ENCODE measurements at places on chromosomes 2 and 18.

DNA sequence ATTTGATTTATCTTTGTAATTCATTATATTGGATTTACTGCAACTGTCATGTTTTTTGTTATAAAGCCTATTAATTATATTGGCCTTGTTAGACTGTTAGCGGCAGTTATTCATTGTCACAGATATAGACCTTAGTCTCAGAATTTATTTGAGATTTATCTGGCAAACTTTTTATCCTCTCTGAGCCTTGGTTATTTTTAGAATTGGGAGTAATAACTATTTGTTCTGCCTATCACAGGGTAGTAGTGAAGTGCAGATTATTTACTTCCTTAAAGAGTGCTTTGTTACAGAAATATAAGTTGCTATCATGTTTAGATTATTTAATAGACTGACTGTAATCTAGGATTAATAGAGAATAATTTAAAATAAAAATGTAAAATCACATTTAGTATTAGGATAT, 41.9 kb downstream of the AGPS start:
- no peak for DNase-seq

- DNase-seq = no peak
Measured at GRCh38 chr18:59467497-59467896, 108.4 kb upstream of the LMAN1 start.

GRCh38 chr2:233384811-233385488, 30.7 kb downstream of the DGKD start:
- DNase-seq = no peak

- no peak for DNase-seq
Measured at GRCh38 chr18:47986620-47987387, 56.3 kb upstream of the SMAD2 start.

GRCh38 chr18:9685615-9685890, 22.5 kb upstream of the RAB31 start:
- DNase-seq = no peak

DNA sequence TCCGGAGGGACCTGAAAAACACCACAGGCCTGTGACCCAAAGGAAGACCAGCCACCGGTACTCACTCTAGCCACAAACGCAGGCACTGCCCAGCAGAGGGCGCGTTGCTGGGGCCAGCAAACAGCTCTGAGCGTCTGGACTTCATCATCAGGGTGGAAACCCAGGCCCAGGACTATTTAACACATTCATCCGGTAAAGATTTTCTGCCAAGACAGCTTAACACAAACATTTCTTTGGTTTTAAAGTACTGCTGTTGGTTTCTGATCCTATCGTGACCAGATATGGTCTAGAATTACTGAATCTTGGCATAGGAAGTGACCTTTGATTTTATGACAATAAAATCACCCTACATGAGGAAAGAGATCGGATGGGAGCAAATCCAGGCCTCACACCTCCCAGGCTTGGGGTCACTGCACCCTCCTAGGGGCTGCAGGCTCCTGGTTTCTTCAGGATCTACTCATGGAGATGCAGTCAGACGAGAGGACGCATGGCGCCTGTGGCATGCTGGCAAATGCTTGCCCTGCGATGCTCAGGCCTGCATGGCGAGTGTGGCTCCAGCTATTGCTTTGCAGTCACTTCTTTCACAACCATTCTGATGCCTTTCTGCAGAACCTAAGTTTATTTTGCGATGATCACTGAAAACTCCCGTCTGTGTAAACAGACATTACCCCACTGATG, 130.4 kb downstream of the COL4A4 start:
- DNase-seq = no peak

- DNase-seq = no peak
Measured at GRCh38 chr2:149819356-149819957, 231.9 kb upstream of the MMADHC start.

DNA sequence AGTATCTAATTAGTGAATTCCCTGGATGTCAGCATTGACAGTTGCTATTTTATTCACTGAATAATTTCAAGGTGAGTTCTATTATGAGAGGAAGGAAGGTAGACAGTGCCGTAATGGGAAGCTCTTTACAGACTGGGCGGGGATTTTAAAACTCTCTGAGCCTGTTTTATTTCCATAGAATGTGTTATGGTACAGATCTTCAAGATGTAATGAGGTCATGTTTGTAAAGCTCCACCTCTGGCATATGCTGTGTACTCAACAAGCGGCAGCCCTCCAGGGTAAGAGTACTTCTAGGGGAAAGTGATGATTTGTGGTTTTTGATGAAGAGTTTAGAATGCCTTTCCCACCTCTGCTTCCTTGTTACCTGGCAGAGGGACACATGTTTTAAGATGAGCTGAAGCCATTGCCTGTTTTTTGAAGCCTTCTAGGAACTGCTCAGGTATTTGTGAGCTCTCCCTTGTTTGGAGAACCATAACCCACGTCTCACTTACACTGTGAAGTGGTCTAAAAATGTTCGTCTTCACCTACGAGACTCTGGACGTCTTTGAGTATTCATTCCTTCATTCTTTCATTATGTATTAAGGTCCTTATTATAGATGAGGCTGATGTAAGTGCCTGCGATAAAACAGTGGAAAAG, 251.2 kb downstream of the PTGR3 start:
- DNase-seq = no peak

DNA sequence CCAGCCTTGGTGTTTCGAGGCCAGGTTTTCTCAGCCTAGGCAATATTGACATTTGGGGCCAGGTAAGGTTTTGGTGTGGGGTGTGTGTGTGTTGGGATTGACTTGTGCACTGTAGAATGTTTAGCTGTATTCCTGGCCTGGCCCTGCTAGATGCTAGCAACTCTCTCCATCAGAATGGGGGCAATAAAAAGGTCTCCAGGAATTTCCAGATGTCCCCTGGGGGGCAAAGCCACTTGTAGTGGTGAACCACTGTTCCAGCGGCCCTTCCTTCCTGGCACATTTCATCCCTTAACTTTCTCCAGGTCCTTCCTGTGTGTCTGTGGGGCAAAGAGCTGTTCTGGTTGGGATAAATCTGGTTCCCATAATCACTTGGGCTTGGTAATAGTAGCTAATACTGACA, 12.0 kb downstream of the LIPG start:
- DNase-seq = no peak

DNA sequence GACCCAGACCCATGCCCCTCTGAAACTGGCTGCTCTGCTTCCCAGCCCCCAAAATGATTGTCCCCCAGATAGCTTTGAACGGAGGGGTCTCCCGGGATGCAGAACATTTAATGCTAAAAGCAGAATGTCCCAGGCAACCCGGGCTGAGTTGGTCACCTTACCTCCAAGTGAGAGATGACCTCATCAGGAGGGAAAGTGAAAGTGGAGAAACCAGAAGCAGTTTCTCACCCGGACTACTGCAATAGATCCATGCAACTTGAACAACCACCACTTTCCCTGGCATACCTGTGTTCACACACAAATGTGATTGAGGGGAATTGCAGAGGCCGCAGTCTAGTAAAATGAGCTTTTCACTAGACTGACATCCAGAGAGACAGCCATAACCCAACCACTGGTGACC, 75.3 kb upstream of the NPAS2 start:
- no peak for DNase-seq

DNA sequence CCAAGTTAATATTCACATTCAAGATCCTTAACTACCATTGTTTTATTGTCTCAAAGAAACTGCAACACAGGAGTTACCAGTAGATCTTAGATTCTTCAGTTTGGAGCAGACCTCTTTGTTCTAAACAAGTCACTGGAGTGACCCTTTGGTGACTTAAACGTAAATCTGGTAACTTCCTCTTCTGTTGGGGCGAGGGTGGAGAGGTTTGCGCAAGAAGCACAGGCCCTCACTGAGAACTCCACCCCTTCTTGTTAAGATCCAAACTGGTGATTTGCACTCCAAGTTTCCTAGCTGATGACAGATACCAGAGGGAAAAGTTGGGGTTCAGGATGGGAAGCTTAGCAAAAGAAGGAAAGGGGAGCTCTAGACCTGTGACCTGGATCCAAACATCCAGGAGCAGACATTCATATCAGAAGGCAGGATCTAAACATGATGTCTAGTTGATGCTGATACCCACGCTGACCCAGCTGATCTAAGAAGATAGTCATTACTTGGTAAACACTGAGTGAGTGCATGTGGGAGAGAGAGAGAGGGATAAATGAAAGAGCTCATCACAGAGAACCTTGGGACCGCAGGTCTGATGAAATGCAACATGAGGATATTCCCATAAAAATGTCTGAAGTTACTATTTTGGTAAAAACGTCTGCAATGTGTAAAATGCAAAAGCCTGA, 256.0 kb downstream of the CDH20 start:
- no peak for DNase-seq

DNA sequence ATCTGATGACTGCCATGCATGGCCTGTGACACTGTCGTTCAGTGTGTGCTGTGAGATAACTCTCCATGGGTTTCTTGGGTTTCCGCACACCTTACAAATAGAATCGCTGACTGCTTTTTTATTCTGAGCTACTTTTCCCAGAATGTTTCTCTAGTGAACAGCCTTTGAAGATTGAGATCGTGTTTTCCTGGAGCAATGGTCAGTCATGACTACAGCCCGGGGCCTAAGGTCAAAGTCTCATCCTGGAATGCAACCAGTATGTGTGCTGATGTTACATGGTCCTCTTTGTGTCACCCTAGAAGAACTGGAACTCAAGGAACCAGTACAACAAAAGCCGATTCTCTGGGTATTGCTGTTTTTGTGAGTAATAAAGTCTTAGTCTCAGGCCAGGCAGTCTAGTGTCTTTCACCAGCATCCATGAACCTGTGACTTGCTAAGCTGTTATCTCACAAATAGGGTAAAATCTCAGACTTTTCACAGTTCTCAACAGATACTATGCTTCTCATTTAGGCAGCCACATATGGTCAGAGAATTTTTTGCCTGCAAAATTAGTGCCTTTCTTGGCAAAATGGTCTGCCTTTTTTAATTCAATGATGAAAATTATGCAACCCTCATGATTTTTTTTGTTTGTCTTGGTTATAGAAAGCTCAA, 124.9 kb upstream of the PIEZO2 start:
- no peak for DNase-seq

DNA sequence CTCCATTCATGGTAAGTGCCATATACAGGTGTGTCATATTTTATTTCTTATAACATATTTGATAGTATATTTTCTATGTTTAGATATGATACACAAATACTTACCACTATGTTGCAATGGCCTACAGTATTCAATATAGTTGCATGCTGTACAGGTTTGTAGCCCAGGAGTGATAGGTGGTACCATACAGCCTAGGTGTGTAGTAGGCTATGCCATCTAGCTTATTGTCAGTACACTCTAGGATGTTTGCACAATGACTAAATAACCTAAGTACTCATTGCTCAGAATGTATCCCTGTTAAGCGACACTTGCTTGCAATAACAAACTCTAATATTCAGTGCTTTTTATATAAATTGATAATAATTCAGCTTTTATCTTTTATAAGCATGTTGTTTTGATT, 563.1 kb upstream of the LINC00305 start:
- DNase-seq = no peak

- no peak for DNase-seq
Measured at GRCh38 chr2:133523406-133523805, 44.9 kb downstream of the NCKAP5 start.

DNA sequence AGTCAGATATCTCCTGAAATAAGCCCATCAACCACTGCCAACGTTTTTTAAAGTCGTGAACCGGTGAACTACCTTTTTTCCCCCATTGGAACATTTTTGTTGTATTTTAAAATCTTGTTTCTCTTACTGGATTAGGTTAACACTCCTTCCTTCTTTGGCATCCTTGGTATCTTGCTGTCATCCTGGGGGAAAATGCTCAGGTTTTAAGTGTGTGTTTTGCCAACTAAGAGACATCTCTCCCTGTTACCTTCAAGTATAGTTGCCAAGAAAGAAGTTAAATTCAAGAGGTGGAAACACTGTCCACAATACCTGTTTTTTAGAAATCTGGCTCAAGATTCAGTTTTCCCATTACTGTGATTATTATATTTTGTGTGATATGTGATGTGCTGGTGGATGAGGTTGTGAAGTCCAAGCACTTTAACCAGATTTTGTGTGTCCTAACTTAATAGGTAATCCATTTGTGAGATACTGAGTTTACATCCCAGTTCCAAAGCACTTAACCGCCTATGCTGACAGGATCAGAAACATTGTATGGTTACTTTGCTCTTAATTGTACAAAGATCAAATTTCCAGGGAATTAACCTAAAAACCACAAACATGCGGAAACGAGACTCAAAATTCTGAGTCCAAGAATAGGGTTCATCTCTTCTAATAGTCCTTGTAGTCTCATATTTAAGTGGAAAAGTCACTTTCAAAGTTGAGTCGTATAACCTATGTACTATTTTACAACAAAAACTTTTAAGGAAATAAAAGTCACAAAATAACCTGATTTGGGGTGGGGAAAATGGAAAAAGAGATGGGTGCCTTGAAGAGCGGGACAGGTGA, 1.3 kb upstream of the SP3 start:
- DNase-seq = no peak

- DNase-seq = no peak
Measured at GRCh38 chr18:36331521-36331971, 34.0 kb downstream of the FHOD3 start.

GRCh38 chr2:95389245-95390119, 13.0 kb upstream of the FAHD2A start:
- no peak for DNase-seq

DNA sequence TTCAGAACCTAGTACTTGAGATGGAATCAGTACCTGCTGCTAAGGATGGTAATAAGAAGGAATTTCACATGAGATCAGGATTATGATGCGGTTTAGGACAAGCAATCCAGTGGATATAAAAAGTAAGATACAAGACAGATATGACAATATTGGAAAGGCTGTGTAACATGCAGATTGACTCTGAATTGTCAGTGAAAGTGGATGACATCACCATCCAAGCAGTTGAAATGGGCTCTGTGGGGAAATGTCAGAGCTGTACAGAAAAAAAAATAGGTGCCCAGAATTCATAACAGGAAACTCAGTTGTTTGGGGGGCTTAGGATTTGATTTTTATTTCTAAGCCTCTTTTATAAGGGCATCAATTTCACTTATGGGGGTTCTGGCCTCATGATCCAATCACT, 438.3 kb downstream of the SPAG16 start:
- no peak for DNase-seq

DNA sequence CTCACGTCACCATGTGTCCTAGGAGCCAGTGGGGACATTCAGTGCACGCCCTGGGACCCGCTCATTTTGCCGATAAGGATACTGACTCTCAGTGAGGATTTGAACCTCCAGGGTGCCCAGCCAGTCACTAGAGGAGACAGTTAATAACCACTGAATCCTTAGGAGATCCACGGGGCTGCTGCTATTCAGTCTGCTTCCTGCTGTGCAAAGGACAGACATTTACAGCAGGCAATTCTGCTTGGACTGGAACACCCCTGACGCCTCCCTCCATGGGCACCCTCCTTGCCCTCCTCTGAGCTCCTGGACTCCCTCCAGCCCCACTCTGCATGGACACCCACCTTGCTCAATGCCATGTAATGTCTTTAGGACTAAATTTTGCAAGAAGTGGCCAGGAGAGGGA, 265.5 kb downstream of the EIPR1 start:
- DNase-seq = no peak
